Smooth muscle cell of the pulmonary artery (primary cell): ENCODE measurements at places on chromosomes 2 and 18. TPM values are rescaled to one million over a fixed set of nuclear protein-coding genes. Genes with fewer than 3 reads are reported as not detected.

Gene SERTAD2
- total RNA-seq = 16.1 and 20.6 TPM in 2 replicates

Gene PLCD4
- 2.0 and 2.5 TPM in 2 replicates for total RNA-seq

Gene DES
- 1.1 and 3.0 TPM in 2 replicates for total RNA-seq

Gene ST6GAL2
- total RNA-seq = 0.03 and 0.07 TPM in 2 replicates

Gene ANKRD44
- total RNA-seq = 20.5 and 33.3 TPM in 2 replicates

Gene IKZF2
- total RNA-seq = 5.2 and 10.0 TPM in 2 replicates

Gene MEX3C
- total RNA-seq = 38.1 and 43.4 TPM in 2 replicates

Gene CHRNA1
- total RNA-seq = 0.10 and 0.33 TPM in 2 replicates

Gene NCKAP5
- total RNA-seq = 0.76 and 5.7 TPM in 2 replicates

Gene CRACDL
- 0.03 TPM in 1 of 2 replicates, not detected in the other for total RNA-seq

Gene GKN2
- total RNA-seq = not detected in 2 replicates

Gene CIB4
- total RNA-seq = not detected in 2 replicates

Gene RAMP1
- 2.3 and 3.7 TPM in 2 replicates for total RNA-seq

Gene PUM2
- total RNA-seq = 70.9 and 72.3 TPM in 2 replicates

Gene RIT2
- not detected in 2 replicates for total RNA-seq

Gene SERPINB13
- not detected in 2 replicates for total RNA-seq

Gene CNGA3
- not detected in 2 replicates for total RNA-seq

Gene SERPINB3
- 0.07 TPM in 1 of 2 replicates, not detected in the other for total RNA-seq

Gene MDH1B
- 0.33 and 0.72 TPM in 2 replicates for total RNA-seq
